ENCODE measurements at places on chromosomes 4 and X.

GRCh38 chr4:73860181-73860580 is 7.1 kb downstream of the PF4V1 start:
- DNase-seq, result no peak

GRCh38 chrX:11189097-11189496 is 78.0 kb downstream of the HCCS start:
- DNase-seq, result no peak

DNA sequence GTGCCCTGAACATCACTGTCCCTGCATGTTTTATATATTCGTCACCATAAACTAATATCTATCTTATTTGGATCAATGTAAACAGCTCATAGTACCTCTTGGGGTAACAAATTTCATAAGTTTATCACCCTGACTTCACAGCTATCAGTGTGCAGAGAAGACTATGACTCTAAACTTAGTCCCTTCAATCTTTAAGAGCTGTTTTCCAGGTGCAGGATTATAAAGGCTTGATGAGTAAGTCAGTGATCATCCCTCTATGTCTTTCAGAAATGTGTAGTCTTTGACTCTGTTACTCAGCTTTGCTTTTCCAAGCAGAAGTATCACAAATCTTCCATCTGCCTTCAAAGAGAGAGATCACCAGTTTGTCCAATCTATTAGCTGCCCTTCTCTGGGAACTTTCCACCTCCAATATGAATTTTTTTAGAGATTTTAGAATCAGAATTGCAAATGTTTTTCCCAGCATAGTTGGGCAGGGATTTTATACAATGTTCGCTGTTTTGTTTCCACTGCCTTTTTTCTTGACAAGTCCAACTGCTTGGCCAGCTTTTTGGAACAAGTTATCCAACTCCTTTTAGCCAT is 45.1 kb upstream of the TSPAN7 start:
- no peak for DNase-seq

GRCh38 chr4:54032558-54033135 is 31.8 kb downstream of the CHIC2 start:
- no peak for DNase-seq

DNA sequence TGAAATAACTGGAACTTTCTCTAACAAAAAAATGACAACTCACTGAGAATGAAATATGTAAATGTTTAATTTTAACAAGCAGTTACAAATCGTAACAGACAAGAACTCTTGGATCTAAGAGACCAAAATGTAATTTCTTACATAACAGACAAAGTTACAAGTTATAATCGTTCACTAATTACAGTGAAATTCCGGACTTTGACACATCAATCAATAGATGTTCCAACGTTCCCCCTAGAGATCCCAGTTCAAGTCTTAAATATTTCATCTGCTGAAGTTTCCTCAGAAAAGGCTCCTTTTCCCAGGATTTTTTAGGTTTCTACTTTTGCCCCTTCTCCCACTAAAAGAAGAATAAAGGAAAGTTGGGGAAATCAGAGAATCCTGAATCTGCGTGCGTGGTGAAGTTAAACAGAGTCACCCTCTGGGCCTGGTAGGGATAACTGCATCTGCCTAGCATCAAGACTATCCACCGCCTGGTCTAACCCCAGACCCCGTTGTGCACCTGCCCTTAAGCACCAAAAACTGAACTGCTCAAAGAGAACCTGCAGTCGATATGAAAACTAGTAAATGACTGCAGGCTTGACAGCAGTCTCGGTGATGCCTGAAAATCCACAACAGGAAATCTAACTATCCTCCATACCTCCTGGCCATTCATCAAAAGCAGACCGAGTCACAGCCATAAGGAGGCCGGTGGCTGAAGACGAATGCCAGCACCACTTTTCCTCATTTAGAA is 2.3 kb downstream of the IRF2 start:
- DNase-seq, result no peak

DNA sequence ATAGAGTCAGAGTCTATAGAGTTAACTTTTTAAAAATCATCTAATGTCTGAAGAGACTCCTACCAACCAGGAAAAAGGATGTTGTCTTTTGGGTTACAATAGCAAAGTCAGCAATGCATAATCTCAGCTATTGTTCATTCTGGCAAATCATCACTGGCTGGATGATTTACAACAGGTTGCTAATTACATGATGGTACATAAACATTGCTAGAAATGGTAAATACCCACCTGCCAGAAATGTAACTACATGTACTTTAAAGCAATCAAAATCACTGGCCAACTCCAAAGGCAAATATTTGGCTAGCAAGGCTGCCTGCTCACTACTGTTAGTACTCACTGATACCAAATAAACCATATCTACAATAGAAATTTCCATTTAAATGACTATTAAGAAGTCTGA is 91.1 kb downstream of the PPP3CA start:
- DNase-seq, result no peak

DNA sequence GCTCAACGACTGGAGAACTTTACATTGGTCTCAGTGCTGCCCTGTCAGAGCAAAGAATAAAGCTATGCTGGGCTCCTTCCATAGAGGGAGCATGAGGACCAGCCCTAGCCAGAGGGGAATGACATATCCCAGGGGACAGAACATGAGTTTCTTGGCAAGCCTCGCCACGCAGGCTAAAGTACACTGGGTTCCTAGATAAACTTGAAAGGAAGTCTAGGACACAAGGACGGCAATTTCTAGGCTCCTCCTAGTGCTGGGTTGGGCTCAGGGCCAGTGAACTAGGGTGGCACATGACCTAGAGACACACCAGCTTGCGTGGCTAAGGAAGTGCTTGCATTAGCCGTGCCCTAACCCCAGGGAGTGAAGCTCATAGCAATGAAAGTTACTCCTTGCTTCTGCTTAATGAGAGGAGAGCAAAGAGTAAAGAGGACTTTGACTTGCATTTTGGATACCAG is 141.0 kb downstream of the MAB21L2 start:
- DNase-seq, result no peak

DNA sequence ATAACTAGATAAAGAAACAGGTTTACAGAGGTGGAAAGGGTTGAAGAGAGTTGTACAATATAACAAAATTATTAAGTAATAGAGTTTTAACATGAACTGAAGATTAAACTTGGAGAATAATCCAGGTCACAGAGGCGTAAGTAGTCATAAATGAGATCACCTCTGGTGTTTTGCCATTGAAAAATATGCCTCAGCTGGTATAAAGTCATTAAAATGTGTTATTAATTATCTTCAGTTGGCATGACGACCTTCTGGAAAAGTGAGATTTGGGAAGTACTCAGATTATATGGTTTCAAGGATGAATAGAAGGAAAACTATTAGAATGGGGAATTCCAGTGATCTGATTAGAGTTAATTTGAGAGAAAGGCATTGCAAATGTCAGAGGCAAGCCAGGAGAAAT is 237.5 kb upstream of the ANXA10 start:
- no peak for DNase-seq

GRCh38 chr4:180207921-180208320 is 2035.3 kb upstream of the TENM3 start:
- no peak for DNase-seq

DNA sequence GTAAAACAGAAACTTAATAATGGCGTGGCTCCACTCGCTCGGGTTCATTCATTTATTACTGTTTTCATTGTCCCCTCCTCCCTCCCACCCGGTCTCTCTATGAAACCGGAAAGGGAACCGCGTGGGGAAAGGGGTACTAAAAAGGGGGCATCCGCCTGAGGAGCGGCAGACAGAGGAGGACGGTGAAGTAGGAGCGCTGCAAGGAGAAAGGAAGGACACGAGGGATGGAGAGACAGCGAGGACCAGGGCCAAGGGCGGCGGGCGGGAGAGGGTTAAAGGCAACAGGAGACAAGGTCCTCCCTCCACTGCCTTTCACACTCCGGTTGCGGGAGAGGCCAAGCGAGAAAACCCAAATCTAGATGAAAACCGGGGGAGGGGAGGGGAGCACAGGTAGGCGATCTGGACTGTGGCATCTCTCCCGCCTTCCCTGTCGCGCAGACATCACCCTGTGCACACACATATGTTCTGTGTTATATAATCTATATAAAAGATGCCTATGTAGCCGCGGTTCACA is 829 bp downstream of the ELOVL6 start:
- DNase-seq, result peak; percentile 49

DNA sequence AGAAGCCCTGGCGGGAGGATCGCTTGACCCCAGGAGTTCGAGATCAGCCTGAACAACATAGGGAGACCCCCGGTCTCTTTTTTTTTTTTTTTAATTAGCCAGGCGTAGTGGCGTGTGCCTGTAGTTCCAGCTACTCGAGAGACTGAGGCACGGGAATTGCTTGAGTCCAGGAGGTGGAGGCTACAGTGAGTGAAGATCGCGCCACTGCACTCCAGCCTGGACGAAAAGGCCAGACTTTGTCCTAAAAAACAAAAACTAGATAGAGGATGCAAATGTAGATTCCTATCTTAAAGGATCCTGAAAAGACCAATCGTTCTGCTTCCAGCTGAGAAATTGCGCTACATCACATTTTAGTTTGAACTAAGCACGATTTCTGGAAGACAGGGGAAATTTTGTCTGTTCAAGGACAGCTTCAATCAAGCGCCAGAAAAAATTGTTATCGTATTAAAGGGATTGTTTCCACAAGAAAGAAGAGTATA is 627 bp upstream of the HSD17B11 start:
- peak; percentile 22 for DNase-seq

DNA sequence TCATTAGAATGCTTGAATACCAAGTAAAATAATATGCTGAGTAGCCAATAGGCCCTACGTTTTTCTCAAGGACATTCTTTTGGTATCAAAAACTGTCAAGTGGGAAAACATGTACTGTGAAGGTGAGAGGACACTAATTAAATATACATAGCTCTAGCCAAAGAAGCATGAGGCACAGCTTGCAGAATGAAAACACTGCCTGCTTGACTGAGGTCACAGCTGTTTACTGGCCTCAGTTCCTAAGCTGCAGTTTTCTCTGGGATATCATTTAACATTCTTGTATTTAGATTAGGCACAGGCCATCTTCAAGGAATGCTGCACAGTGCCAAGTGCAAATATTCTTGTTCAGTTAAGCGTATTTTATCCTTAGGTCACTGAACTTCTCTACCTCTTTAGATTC is 78.6 kb downstream of the NAP1L3 start:
- DNase-seq, result no peak

DNA sequence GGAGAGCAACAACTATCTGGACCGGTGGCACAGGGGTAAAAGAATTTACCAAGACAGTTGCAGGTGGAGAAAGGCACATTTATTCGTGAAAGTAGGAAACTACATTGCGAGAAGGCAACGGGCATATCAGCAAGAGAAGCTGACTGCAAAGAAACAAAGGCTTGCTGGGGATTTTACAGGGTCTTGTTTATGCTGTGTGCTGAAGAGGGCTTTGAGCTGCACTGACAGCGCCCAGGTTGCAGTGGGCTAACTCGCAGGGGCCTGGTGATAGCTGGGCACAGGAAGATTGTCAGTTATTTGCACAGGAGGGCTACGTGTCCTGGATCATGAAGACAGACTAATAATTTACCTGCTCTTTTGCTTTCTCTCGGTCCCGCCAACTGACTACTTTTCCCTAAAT is 10.7 kb downstream of the TLR3 start:
- no peak for DNase-seq

DNA sequence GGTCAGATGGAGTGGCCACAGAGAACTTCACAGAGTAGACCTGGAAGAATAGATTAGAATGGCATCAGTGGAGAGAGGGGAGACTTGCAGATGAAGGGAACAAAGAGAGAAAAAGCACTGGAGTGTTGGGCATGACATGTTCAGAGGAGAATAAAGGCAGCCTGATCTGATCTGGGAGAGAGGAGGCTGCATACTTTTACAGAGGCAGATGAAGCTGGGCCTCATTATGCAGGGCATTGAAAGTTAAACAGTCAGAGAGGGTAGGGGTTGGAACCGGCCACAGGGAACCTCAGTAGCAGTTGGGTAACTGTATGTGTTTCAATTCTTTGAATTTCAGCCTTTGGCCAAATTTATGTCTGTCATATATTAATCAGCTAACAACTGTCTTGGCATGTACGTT is 61.2 kb downstream of the SH3BGRL start:
- DNase-seq, result no peak

DNA sequence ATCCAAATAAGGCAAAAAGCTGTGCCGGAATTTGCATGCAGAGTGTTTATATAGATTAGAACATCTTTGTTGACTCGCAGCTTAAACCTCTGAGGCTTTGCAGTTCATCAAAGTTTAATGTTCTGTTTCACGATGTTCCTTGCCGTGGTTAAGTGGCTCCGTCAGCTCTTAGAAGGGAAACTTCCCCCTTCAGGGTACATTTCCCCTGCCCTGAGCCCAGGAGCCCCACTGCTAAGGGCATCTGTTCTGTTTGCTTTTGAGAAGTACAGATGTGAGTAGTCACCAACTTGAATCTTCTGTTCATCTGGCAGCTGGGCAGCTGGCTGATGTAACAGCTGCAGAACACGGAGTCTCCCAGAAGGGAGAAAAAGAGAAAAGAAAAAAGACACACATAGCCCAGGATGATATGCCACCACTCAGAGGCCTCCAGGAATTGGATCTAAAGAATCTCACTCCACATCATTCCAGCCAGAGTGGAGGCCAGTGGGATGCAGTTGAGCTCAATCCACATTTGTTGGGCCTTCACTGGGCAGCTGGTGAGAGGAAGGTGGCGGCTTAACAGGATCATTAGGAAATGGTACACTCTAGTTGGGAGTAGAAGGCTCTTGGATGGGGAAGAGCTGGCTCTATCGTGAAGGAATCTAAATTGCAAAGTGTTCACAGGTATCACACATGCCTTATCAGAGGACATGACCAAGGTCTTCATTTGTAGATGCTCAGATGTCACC is 178.7 kb upstream of the RBPJ start:
- no peak for DNase-seq

DNA sequence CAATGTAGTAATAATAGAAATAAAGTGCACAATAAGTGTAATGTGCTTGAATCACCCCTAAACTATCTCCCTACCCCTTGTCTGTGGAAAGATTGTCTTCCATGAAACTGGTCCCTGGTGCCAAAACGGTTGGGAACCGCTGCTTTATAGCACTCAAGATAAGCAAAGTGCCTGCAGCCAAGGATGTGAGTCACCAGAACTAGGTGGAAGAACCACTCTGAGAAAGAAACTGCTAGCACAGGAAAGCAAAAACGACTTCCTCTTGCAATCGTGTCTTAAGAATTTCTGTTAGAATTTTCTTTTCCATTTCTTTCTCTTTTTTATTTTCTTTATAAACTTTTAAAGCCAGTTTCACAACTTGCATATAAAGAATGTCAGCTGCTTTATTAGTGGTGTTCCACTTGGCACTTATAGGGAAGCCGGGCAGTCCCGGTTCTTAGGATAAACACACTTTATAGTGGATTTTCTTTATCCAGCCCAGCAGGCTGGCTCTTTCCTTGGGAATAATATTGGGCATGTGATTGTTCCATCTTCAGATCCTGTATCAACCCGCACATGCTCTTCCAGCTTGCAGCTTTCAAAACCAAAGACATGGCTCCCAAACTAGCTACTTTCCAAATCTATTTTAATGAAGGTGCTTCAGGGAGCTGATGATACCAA is 32.3 kb upstream of the CXCL8 start:
- no peak for DNase-seq

- no peak for DNase-seq
Measured at GRCh38 chrX:35711281-35711680, 86.9 kb upstream of the MAGEB16 start.

GRCh38 chr4:19224820-19225219 is 1026.9 kb upstream of the SLIT2 start:
- no peak for DNase-seq

- DNase-seq, result no peak
Measured at GRCh38 chr4:138875891-138876608, 139.5 kb upstream of the NOCT start.

Data from stimulated activated naive CD4-positive, alpha-beta T cell treated with Interleukin-2 at 50 U/mL for 16 hours (primary cell).